ENCODE measurements at places on chromosomes 13 and 19.

DNA sequence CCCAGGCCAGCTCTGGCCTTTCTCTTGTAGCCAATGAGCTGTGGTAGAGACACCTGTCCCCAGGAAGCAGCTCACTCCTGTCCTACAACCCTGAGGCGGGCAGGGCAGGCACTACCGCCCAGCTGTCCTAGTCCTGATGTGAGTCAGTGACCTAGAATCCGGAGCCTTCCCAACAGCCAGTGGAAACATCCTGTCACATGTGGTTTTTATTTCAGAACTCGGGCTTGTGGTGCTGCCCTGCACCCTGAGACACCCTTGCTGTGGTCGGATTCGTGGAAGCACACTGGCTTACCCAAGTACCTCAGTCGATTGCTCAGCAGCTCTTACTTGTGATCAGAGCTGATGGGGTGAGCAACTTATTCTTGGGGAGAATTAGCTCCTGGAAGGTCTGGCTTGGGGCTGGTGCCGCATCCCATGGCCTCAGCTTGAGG is 83.6 kb upstream of the ARHGEF7 start:
- DNase-seq: peak; percentile 85

DNA sequence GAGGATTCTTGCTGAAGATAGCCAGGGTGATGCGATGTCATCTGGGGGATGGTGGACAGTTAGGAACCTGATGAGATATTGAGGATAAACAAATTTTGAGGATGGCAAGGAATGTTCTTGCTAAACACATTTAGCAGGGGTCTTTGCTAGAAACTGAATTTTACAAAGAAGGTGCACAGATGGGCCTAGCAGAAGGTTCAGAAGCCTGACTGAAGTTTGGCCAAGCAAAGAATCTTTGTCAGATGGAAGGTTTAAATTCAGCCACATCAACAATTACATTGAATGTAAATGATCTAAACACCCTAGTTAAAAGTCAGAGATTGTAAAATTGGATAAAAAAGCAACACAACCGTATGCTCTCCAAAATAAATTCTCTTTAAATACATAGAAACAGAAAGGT is 68.8 kb downstream of the WASF3 start:
- no peak for DNase-seq

DNA sequence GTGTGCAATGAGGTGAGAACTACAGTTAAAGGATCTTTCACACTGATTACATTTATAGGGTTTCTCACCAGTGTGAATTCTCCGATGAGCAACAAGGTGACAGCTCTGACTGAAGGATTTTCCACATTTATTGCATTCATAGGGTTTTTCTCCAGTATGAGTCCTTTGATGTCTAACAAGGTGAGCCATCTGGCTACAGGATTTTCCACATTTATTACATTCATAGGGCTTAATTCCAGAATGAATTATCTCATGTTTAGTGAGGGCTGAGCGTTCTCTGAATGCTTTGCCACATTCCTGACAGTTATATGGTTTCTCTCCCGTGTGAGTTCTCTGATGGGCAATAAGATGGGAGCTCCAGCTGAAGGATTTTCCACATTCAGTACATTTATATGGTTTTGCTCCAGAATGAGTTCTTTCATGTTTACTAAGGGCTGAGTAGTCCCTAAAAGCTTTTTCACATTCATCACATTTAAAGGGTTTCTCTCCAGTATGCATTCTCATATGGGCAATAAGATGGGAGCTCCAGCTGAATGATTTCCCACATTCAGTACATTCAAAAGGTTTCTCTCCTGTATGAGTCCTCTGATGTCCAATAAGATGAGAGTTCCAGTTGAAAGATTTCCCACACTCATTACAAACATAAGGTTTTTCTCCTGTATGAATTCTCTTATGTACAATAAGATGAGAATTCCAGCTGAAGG is 4.4 kb upstream of the C19orf18 start:
- peak; percentile 4 for DNase-seq

DNA sequence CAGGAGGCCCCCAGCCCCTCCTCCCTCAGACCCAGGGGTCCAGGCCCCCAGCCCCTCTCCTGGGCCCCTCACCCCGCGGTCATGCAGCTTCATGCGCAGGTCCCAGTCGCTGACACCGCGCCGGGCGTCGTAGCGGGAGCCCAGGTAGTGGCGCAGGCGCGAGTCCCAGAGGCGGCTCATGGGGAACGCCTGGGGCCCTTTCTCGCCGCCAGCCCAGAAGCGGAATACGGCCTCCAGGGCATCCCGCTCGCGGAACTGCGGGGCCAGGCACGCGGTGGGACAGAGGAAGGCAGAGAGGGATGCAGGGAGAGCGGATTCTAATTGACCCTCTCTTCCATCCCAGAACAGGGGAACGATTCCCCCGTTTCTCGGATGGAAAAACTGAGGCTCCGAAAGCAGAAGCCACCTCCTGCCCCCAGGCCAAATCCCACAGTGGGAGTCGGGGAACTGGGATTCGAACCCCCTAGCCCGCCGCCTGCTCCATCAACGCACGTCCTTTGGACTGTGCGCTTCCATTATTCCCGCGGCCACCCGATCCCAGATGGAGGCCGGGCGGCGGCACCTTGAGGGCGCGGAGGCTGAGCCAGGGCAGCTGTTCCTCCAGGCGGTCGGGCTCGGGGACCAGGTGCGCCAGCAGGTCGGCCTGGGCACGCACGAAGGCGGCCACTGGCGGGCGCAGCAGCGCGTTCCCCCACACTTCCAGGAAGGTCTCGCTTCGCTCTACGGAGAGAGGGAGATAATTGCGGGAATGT is 4.2 kb upstream of the TNNI3 start:
- no peak for DNase-seq

- peak; percentile 44 for DNase-seq
These were observed 1511.0 kb upstream of the SLC10A2 start for GRCh38 chr13:104577071-104577815.

GRCh38 chr19:33927789-33928457 is 131.3 kb downstream of the KCTD15 start:
- no peak for DNase-seq

DNA sequence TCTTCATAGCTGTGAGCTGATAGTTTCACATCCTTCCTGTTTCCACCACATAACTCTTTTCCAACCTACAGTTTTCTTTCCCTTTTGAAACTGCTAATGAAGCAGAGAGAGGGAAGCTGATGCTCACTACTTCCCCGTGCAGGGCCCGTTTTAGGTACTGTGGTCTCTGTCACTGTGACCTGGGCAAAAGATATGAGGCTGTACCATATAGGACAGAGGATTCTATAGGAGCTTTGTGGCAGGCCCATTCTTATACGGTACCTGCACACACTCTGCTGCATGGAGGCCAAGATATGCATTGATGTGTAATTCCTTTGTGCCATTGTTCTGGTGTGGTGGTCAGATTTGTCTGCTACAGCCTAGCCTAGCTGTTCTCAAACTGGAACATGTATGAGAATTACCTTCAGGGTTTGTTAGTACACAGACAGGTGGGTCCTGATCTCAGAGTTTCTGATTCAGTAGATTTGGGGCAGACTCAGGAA is 577.3 kb downstream of the LMO7 start:
- no peak for DNase-seq

GRCh38 chr13:21823416-21823815 is 152.5 kb downstream of the FGF9 start:
- no peak for DNase-seq

GRCh38 chr13:29888306-29888705 is 37.9 kb upstream of the UBL3 start:
- peak; percentile 44 for DNase-seq

DNA sequence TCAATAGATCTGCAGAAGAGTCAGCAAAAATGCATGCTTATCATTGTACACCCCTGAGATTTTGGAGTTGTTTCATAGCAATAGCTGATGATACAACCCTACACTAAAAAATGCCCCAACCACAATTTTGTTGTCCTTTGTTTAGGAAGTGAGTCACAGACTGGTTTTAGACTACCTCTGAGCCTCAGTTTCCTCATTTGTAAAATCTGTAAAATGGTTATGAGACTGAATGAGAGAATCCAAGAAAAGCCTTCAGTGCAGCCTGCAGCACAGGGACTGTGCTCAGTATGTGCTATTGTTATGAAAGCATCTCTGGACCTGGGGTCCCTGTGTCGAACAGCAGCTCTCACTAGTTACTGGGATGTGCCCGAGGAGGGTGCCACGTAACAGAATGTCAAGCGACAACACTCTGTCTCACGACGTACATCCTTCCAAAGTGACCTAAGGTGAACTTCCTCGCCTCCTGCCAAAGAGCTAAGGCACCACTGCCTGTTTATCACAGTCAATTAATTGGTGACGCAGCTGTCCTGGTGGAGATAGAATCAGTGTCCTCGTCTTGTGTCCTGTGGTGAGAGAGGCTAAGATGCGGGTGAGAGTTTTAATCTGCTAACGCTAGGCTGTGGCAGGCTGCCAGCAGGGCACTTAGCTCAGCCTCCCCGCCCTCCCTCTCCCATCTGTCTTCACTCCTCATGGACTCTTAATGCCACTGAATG is 18.1 kb downstream of the DHRS12 start:
- no peak for DNase-seq

GRCh38 chr19:51978882-51979281 is 7.8 kb downstream of the ZNF350 start:
- DNase-seq: no peak

GRCh38 chr19:52946322-52947310 is 16.1 kb downstream of the ZNF816 start:
- peak; percentile 59 for DNase-seq

- no peak for DNase-seq
These were observed 245.3 kb downstream of the ITGBL1 start for GRCh38 chr13:101697745-101698144.

DNA sequence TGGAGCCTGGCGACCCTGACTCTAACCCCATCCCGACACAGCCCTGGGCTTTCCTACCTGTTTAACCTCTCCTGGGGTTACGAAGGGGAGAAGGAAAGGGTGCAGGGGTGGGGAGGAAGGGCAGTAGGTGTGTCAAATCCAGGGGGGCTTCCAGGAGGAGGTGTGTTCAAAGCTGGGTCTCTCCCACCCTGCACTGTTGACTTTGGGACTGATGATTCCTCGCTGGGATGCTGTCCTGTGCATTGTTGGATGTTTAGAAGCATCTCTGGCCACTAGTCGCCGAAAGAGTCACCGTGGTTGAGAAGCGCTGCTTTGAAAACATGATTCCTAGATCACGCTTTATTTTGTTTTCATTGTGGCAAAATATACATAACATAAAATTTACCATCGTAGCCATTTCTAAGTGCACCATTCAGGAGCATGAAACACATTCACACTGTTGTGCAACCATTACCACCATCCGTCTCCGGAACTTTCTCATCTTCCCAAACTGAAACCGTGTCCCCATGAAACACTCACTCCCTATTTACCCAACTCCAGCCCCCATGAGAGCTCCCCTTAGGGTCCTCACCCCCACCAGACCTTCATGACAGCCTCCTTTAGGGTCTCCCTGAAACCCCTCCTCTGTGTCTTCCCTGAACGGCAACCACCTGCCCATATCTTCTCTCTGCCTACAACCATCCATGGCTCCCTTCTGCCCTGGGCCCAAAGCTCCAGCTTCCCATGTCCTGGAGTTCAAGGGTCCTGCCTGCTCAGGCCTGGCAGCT is 4.4 kb upstream of the FCER2 start:
- no peak for DNase-seq

DNA sequence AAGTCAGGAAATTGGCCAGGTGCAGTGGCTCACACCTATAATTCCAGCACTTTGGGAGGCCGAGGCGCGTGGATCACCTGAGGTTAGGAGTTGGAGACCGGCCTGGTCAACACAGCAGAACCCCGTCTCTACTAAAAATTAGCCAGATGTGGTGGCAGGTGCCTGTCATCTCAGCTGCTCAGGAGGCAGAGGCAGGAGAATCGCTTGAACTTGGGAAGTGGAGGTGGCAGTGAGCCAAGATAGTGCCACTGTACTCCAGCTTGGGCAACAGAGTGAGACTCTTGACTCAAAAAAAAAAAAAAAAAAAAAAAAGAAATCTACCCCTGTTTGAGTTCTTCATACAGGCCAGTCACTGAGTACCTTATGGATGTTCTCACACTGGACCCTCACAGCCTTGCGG is 42.0 kb downstream of the SLC15A1 start:
- DNase-seq: no peak

GRCh38 chr13:79557666-79558065 is 76.7 kb downstream of the NDFIP2 start:
- no peak for DNase-seq

GRCh38 chr13:84358601-84359000 is 476.3 kb upstream of the SLITRK1 start:
- no peak for DNase-seq

DNA sequence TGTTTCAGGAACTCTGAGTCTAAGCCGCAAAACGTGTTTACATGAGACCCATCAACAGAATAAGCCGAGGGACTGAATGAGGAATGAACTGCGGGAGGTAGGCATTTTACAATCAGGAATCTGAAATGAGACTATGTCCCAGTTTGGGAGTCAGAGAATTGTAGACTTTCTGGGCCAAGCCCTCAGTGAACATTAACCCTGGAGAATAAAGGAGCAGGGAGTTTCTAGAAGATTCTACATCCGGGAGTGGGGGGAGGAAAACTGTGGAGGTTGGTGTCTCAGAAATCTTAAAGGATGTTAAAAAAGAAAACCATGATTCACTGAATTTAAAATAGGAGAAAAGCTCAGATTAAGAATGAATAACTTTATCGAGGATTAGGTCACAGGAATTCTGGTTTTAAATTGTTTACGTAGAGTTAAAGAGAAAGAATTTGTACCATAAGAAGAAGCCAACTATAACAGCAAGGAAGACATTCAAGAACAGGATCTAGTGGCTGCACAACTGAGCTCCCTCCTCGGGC is 18.5 kb downstream of the RFX2 start:
- DNase-seq: peak; percentile 62

DNA sequence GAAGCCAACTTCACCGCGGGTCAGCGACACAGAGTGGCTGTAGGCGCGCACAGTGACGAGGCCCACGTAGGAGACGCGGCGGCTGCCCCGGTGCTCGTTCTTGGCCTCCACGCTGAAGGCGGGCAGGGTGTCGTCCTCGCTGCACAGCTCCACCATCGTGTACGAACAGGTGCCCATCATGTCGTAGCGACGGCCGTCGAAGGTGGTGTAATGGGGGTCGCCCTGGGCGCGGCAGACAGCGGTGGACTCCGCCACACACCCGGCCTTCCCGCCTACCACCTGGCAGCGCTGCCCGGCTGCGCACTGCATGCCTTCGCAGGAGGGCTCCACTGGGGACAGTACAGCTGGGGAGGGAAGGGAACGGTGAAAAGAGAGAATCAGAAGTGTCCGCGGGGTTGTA is 10.0 kb downstream of the FCGBP start:
- no peak for DNase-seq

GRCh38 chr13:51311957-51312520 is 27.5 kb upstream of the SERPINE3 start:
- no peak for DNase-seq

DNA sequence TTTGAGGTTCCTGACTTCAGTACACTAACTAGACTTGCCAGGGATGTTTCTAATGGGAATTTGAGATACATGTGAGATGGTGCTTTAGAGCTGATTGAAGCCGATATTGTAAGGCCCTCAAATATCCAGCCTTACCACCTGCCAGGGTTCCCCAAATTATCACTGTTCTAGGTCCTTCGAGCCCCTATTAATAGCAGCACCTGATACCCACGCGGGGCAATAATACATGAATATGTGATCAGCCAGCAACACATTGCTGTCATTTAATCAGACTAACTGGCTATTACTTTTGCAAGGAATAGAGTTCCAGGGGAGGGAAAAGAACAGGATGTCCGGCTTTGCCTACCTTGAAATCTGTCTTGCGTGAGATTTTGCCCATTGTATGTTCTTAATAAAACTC is 5.1 kb downstream of the RGCC start:
- no peak for DNase-seq

All from iris pigment epithelial cell (primary cell).